Sciatic nerve (tissue), 2 donors: ENCODE measurements at places on chromosomes 7 and 10.

DNA sequence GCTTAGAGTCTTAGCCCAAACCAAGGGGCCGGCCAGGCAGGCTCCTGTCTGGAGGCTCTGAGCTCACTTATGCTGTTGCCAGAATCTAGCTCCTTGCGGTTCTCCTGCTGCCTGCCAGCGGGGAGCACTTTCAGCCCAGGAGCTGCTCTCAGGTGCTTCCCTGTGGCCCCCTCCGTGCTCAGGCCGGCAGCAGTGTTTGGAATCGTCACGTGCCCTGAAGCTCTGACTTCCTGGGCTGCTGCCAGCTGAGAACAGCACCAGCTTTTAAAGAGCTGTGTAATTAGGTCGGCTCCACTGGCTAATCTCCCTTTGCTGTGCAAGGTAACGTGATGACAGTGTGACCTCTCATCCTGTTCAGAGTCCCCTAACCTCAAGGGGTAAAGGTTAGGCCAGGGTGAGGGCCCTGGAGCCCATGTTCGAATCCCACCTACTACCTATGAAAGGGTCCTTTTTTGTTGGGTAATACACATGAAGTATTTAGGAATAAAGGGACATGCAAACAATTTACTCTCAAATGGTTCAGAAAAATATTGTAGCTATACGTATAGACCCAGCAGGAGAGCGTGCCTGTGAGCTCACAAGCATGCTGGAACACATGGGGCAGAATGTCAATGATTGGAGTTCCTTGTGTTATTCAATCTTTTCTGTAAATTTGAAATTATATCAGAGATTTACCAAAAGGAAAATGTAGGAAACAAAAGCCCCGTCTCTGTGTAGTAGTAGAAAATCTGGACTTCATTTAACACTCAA lies 16.6 kb downstream of the ZNF862 start:
- DNase-seq: peak; percentile 64

DNA sequence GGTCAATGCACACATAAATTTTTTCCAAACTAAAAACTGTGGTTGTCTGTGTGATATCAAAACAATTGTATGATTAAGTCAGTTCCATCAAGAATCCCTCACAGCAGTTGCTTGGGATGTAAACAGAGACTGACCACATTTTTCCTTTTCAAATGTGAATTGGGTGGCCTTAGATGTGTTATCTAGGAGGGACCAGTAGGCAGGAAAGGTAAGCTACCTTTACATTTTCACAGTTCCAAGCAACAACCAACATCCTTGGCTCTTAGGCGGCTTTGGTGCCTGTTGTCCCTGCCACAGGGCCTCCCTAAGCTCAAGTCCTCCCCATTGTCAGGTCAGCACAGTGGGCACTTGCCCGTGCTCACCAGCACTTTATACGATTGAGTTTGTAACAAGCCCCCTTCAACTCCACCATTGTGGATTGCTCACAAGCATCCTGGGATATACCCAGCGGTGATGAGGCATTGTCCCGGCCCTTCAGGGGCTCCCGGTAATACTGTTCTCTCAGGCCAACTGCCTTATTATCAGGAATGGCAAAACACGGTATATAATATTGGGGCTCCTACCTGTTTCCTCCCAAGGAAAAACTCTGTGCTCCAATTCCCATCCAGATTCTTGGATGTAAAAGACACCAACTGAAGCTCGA lies 114.9 kb upstream of the ANKRD1 start:
- no peak for DNase-seq

DNA sequence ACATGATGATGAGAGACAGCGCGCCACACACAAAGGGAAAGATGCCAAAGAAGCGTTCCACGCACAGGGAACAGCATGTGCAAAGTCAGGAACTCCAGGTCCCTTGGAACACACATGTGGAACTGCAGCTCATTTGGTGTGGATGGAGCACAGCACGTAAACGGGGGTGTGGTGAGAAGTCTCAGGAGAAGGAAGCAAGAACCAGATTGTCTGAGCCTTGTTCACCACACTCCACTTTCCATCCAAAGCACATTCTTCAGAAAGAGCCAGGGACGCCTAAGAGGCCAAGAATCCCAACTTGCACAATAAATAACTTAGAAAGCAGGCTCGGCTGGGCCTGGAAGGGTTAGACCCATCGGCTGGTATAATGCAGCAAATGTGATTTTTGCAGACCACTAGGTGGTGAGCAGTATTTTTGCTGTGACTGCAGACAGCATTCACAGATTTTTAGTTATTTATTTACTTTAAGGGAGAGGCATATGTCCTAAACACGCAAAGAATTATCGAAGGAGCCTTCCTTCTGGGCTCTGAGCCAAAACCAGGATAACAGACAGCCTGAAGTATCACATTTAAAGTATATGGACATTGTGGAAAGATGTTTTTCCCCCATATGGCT lies 27.9 kb upstream of the ASCC1 start:
- no peak for DNase-seq

GRCh38 chr7:98284335-98285036 lies 3.0 kb downstream of the BRI3 start:
- peak; percentile 82 for DNase-seq

GRCh38 chr10:15144788-15145187 lies 23.7 kb downstream of the NMT2 start:
- no peak for DNase-seq
